Central memory CD8-positive, alpha-beta T cell (primary cell): ENCODE measurements at places on chromosomes 5 and 9.

DNA sequence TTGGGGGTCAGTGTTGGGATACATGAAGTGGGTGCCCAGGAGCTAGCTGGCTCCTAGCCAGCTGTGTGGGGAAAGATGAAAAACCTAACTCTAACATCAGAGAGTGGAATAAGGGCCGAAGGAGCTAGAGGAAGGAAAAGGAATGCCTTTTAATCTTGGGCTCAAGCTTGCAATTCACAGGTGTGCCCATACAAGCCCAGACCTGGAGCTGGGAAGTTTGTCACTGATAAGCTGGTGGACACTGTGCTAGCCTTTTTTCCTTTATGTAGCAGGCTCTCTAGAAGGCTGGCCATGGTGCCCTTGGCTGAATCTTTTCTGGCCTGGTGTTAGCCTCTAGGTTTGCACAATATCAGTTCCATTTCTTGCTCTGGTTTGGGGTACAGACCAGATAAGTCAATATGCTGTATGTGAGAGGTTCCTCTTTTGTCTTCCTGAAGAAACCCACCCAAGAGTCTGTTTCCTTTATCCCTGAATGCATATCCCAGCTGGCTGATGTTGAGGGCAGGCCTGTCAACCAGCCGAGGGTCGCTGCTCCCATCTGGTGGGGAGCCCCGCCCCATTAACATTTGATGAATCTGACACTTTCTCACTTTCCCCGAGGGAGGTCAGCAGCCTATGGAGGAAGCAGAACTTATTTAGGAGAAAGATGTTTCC, 92.4 kb upstream of the CXCL14 start:
- no peak for DNase-seq

DNA sequence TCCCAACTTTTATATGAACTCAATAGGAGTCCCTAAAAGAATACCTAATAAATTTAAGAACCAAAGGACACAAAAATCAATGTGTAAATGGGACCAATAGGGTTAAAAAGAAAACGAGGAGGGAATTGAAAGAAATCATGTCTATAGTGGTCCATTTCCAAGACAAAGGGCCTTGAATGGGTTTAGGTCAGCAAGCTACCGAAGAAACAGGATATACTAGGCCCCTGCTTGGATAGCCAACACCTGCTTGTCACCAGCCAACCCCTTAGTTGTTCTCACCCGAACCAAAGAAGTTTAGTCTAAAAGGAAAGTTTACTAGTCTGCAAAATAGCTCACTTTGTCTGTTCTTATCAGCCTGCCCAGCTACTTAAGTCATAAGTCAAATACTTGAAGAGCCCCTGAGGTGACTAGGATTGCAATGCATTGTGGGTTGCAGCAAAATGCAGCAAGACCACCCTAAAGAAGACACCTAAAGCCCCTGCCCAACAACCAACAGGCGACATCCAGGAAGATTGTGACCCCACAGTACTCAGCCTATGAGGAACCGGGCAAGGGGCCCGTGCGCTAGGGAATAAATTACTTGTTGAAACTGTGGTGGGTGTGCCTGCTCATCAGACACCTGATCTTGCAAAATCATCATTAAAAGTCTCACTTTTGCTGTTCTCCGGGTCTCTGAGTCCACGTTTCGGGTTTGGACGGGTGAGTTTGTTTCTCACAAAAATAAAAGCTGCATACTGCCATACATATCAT, 183.9 kb upstream of the PPP1R26 start:
- DNase-seq = no peak

DNA sequence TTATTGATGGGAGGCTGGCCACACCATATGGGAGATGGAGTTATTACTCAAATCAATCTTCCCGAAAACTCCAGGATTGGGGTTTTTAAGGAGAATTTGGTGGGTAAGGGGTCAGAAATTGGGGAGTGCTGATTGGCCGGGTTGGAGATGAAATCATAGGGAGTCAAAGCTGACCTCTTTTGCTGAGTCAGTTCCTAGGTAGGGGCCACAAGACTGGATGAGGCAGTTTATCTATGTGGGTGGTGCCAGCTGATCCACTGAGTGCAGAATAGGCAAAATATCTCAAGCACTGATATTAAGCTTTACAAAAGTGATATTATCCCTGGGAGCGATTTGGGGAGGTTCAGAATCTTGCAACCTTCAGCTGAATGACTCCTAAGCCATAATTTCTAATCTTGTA, 75.7 kb upstream of the CLINT1 start:
- DNase-seq = no peak

- DNase-seq = no peak
These were observed 21.6 kb upstream of the GRPEL2 start for GRCh38 chr5:149323621-149324205.

DNA sequence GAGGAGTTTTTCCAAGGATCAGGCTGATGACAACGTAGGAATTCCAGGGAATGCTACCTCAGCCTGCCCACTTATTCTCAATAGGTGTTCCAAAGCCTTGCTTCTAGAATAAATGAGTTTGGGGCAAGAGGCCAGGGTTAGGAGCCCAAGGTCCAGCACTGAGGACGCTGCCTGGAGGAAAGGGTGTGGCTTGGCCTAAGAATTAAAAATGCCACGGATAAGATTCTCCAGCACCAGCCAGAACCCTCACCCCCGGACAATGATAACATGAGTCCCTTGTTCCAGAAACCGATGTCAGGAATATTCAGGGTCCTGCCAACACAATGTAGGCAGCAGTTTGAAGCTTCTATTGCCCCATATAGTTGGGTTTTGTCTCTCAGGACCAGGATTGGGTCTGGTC, 7.6 kb downstream of the SPRY4 start:
- DNase-seq = no peak

DNA sequence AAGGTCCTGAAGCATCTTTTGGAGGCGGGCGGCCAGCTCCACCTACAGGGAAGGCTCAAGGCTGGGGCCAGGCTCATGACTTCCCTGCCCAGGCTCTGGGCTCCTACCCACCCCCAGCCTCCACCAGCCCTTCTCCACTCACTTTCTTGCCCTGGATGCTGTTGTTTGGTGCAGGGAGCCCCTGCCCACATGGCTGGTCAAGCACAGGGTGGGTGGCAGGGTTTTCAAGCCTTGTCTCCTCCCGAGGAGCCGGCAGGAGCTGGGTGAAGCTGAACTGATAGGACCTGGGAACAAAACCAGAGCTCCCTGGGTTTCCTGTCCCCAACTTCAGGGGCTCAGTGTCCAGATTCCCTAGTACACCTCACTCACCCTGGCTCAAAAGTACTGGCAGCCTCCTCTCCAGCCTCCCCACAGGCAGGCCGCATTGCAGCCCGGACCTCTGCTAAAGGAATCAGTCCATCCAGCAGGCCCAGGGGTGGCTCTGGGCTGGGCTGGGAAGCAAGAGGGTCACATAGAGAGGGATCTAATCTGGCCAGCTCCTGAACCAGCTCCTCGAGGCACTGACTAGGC, 6.9 kb downstream of the SHROOM1 start:
- no peak for DNase-seq

- no peak for DNase-seq
These were observed 323.5 kb downstream of the IRX2 start for GRCh38 chr5:2427983-2428382.
